ENCODE measurements at places on chromosomes 6 and 20. TPM values are rescaled to one million over a fixed set of nuclear protein-coding genes. Genes with fewer than 3 reads are reported as not detected.

- peaks cover 5% of the 10 kb centered on the region for H3K4me1 ChIP-seq
- H3K36me3 ChIP-seq = no peaks in the 10 kb centered on the region
- H3K27me3 ChIP-seq = peaks cover 6% of the 10 kb centered on the region
Observed at GRCh38 chr20:47981222-47981621, 195.9 kb upstream of the SULF2 start.

DNA sequence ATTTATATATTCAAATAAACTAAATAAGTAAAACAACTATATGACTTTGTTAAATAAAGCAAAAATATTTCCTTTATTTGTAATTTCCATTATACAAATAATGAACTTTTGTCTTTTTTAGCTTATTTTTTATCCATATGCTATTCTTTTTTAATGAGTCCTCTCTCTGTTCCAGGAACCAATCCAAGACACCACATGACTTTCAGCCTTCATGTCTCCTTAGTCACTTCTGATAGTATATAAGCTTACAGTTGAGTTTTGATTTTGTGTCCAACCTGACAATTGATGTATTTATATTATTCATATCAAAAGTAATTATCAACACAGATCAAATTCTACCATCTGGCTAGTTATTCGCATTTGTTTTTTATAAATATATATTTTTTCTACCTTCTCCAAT, 582.3 kb upstream of the GJE1 start:
- H3K27me3 ChIP-seq = no peaks in the 10 kb centered on the region
- no peaks in the 10 kb centered on the region for H3K4me1 ChIP-seq
- DNase-seq = no peak
- H3K27ac ChIP-seq = no peak overlapping the region
- no peaks in the 10 kb centered on the region for H3K36me3 ChIP-seq

DNA sequence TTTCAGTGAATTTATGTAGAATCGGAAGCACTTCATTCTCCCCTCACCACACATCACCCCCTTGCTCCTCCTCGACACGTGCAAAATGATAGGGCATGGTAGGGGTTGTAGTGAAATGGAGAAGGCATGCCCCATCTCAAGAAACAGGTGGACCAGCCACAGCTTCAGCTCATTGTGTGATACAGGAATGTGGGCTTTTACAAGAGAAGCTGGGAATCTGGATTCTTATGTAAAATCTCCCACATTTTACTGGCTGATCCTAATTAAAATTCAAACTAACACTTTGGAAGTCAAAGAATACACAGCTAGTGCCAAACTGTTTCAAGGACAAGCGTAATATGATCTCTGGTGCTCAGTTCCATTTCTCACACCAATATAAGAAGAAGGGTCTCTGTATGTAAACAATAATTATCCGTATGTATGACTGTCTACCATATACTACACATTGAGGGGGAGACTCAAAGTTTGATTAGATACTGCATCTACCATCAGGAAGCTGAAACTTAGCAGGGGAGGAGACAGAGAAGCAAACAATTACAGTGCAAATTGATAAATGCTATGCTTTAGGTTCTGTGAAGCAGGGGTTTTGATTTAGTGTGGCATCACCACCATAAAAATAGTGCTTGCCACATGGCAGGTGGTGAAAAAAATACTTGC, 24.3 kb upstream of the KIAA0408 start:
- no peak for DNase-seq
- H3K4me3 ChIP-seq = peak overlapping the region; percentile 17
- H3K27me3 ChIP-seq = no peaks in the 10 kb centered on the region

- H3K4me3 ChIP-seq = no peak overlapping the region
- peak; percentile 74 for DNase-seq
- no peak overlapping the region for H3K27ac ChIP-seq
- H3K4me1 ChIP-seq = no peaks in the 10 kb centered on the region
- H3K27me3 ChIP-seq = no peaks in the 10 kb centered on the region
Observed at GRCh38 chr20:10239954-10240353, 21.3 kb downstream of the SNAP25 start.

- H3K4me3 ChIP-seq = no peak overlapping the region
- peaks cover 20% of the 10 kb centered on the region for H3K27me3 ChIP-seq
- no peak overlapping the region for H3K27ac ChIP-seq
- no peaks in the 10 kb centered on the region for H3K4me1 ChIP-seq
- no peaks in the 10 kb centered on the region for H3K36me3 ChIP-seq
Observed at GRCh38 chr6:165671222-165671768, 8.3 kb upstream of the PDE10A start.

DNA sequence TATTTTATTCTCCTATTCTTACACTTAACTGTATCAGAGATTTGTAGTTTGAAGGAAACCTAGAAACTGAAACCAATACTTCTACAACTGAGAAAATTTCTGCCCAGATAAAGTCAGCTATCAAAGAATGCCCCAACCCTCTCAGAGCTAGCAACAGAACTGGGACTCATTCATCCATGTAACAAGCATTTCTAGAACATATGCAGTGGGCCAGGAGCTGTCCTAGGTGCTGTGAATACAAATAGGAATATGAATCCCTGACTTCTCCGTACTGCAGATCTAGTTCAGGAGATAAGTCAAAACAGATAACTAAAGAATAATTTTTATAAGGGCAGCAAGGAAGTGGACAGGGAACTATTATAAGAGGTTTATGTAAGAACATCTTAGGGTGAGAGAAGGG, 654.1 kb upstream of the NOX3 start:
- H3K36me3 ChIP-seq = no peaks in the 10 kb centered on the region
- no peak overlapping the region for H3K27ac ChIP-seq
- H3K4me3 ChIP-seq = no peak overlapping the region
- no peak for DNase-seq
- H3K27me3 ChIP-seq = no peaks in the 10 kb centered on the region
- no peaks in the 10 kb centered on the region for H3K4me1 ChIP-seq

DNA sequence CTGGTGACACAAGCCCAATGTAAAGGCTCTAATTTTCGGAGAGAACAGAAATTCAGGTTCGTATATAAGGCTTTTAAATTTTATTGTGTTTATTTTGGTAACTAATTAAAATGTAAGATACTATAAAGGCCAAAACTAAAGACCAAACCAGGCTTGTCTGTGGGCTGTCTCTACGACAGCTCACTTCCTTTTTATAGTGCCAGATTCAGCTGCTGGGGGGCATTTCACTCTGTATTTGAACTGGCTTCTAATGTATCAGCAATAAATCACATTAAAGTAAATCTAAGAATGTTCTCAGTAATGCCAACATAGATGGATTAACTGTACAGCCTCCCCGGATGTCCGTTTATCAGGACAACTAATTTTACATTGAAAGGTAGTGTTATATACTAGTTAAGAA, 31.1 kb upstream of the STXBP5 start:
- H3K4me3 ChIP-seq = no peak overlapping the region
- no peaks in the 10 kb centered on the region for H3K4me1 ChIP-seq
- H3K36me3 ChIP-seq = no peaks in the 10 kb centered on the region
- DNase-seq = no peak
- no peak overlapping the region for H3K27ac ChIP-seq

- H3K4me1 ChIP-seq = no peaks in the 10 kb centered on the region
- DNase-seq = no peak
- no peak overlapping the region for H3K27ac ChIP-seq
- no peaks in the 10 kb centered on the region for H3K27me3 ChIP-seq
Observed at GRCh38 chr6:118963003-118963402, 28.0 kb upstream of the MCM9 start.

GRCh38 chr20:12269579-12269978, 351.9 kb downstream of the BTBD3 start:
- DNase-seq = no peak
- no peaks in the 10 kb centered on the region for H3K27me3 ChIP-seq
- no peaks in the 10 kb centered on the region for H3K4me1 ChIP-seq
- no peak overlapping the region for H3K27ac ChIP-seq

GRCh38 chr6:148345578-148345977, 2.9 kb downstream of the SASH1 start:
- no peak overlapping the region for H3K4me3 ChIP-seq
- peak overlapping the region; percentile 95 for H3K27ac ChIP-seq
- H3K27me3 ChIP-seq = no peaks in the 10 kb centered on the region
- DNase-seq = no peak
- H3K36me3 ChIP-seq = no peaks in the 10 kb centered on the region

GRCh38 chr6:154395878-154396277, 39.3 kb upstream of the IPCEF1 start:
- no peaks in the 10 kb centered on the region for H3K36me3 ChIP-seq
- H3K27me3 ChIP-seq = no peaks in the 10 kb centered on the region
- no peak overlapping the region for H3K27ac ChIP-seq
- H3K4me1 ChIP-seq = no peaks in the 10 kb centered on the region
- DNase-seq = no peak
- no peak overlapping the region for H3K4me3 ChIP-seq

GRCh38 chr6:146790561-146791091, 191.9 kb downstream of the ADGB start:
- no peak for DNase-seq
- no peaks in the 10 kb centered on the region for H3K36me3 ChIP-seq
- H3K27me3 ChIP-seq = no peaks in the 10 kb centered on the region
- no peaks in the 10 kb centered on the region for H3K4me1 ChIP-seq
- no peak overlapping the region for H3K4me3 ChIP-seq

The PRPH2 gene
- total RNA-seq = 0.68 TPM

The MYH7B gene
- 0.56 TPM for total RNA-seq

The DTNBP1 gene
- 25.9 TPM for total RNA-seq

The PDYN gene
- total RNA-seq = not detected

The TRIM31 gene
- total RNA-seq = 0.62 TPM

The TSHZ2 gene
- 12.6 TPM for total RNA-seq

The NRN1 gene
- 15.0 TPM for total RNA-seq

The MPIG6B gene
- total RNA-seq = 2.6 TPM

The FOXA2 gene
- total RNA-seq = 23.5 TPM

The RAB44 gene
- 0.95 TPM for total RNA-seq

The WFDC12 gene
- total RNA-seq = 3.9 TPM

The FOXS1 gene
- total RNA-seq = 1.1 TPM

The ZBTB46 gene
- total RNA-seq = 9.9 TPM

The HRH3 gene
- total RNA-seq = not detected

Measured in lower lobe of right lung (tissue), 2 donors.